ENCODE measurements at places on chromosomes 13 and 19. TPM values are rescaled to one million over a fixed set of nuclear protein-coding genes. Genes with fewer than 3 reads are reported as not detected.

- DNase-seq = no peak
These were observed 7.2 kb upstream of the CCDC97 start for GRCh38 chr19:41302624-41303351.

GRCh38 chr13:27338816-27339215, 68.2 kb downstream of the RASL11A start:
- DNase-seq = peak; percentile 45

DNA sequence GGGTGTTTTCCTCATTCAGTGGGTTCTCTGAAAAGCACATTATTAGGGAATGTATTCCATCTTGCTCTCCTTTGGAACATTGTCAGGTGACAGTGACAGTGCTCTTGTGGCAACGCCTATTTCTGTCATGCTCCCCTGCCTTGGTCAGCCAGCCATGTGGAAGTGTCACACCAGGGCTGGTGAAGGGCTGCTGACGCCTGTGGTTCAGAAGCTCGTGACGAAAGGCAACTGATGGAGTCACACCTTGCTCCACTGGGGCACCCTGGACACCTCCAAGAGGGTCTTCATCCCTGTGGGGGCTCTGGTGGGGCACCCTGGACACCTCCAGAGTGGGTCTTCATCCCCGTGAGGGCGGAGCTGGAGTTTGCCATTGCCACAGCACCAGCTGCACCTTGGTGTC, 68.9 kb upstream of the GPR183 start:
- no peak for DNase-seq

The OVOL3 gene
- polyA plus RNA-seq = not detected

- peak; percentile 38 for DNase-seq
These were observed 39.9 kb upstream of the CEACAM8 start for GRCh38 chr19:42634409-42635232.

The TRPC4 gene
- not detected for polyA plus RNA-seq

GRCh38 chr13:108120302-108120701, 95.0 kb downstream of the LIG4 start:
- no peak for DNase-seq

The PRODH2 gene
- polyA plus RNA-seq = not detected

The ZNF578 gene
- 2.5 TPM for polyA plus RNA-seq

DNA sequence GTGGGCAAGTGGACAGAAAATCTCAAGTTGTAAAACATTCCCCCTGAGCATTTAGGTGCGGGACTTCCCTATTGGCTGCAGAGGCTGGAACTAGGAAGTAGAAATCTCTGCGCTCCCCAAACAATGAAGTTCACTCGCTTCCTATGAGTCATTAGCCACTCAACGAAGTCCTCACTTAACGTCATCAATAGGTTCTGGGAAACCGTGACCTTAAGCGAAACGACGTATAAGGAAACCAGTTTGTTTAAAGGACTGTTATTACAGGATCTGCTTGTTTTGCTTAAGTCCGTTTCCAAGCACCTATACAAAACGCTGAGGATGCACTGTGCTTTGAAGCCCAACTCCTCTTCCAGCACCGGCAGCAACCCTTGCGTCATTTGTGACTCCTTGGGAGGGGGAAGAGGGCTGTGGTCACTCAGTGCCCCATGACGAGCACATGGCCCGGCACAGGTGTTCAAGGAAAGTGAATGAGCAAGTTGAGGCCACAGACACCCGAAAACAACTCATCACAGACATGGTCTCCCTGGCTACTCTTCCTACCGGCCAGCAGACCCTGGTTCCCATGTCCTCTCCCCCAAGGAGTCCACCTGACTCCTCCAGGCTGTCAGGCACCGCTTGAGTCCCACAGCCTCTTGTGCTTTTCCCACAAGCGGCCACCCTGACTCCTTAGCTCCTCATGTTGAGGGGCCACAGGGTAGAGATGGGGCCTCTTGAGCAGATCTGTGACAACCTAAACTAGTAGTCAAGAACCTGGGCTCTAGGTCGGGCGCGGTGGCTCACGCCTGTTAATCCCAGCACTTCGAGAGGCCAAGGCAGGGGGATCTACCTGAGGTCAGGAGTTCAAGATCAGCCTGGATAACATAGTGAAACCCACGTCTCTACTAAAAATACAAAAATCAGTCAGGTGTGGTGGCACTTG, 4.8 kb downstream of the RPS16 start:
- DNase-seq = no peak

The HCN2 gene
- polyA plus RNA-seq = 5.6 TPM

The LILRB3 gene
- polyA plus RNA-seq = not detected

- DNase-seq = peak; percentile 1
These were observed 13.5 kb upstream of the BCL3 start for GRCh38 chr19:44735011-44735410.

The ZNF559 gene
- 15.2 TPM for polyA plus RNA-seq

DNA sequence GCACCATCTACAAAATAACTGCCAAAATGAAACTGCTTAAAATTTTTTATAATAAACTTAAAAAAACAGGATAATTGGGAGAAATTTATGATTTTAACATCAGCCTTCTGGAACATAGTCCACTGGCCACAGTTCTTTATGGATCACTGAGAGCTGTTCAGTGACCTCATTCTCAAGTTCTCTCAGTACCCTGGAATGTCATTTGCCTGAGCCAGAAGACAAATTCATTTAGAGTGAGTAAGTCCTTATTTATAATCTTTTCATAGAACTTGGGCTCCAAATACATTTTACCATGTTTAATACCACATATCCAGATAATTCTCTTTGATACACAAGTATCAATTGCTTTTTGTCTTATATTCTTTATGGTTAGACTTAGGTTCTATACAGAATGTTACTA, 87.6 kb downstream of the CAB39L start:
- DNase-seq = no peak

The FLT3LG gene
- polyA plus RNA-seq = 4.0 TPM

The ACP5 gene
- 1.6 TPM for polyA plus RNA-seq

DNA sequence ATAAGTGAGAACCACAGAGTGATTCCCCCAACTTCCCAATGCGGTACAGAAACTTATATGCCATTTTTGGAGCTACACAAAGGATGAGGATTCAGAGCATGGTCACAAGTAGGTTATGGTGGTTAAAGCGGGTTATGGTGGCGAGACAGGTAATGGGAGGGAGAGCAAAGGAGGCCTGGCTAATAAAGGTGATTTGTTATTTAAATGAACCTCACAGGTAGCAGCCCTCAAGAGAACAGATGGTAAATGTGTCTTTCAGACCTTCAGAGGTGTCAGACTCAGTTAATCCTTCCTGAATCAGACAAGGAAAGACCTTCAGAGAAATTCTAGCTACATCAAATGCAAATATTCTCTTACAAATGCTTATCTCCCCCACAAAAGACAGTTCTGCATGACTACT, 1971.4 kb downstream of the OLFM4 start:
- no peak for DNase-seq

DNA sequence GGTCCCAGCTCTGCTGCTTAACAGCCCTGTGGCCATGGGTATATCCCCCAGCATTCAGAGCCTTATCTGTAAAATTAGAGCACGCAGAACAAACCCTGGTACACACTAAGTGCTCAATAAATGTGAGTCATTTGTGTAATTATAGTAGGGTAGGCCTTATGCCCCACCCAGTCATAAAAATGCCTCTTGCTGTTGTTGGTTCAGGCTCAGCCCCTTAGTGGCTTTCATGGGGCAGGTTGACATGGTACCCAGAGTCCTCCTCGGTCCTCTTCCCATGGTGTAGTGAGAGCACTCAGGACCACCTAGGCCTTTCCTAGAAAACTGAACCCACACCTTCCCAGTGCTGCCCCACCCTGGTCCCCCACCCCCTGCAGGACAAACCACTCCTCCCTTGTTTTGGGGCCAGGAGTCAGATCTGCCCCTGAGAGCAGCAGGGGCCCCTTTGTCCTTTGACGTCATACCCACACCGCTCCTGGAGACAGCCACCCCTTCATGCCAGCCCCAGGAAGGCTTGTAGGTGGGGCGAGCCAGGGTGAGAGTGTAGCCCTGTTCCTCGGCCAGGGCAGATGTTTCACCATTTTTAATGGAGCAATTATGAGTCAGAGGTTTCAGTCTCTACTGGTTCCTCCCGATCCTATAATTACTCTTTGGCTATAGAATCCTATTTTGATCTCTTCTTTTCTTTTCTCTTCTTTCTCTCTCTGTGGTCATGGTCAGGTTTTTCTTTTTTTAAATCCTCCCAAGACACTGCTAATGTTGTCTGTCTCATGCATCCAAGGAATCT, 36.8 kb downstream of the ACTN4 start:
- no peak for DNase-seq

DNA sequence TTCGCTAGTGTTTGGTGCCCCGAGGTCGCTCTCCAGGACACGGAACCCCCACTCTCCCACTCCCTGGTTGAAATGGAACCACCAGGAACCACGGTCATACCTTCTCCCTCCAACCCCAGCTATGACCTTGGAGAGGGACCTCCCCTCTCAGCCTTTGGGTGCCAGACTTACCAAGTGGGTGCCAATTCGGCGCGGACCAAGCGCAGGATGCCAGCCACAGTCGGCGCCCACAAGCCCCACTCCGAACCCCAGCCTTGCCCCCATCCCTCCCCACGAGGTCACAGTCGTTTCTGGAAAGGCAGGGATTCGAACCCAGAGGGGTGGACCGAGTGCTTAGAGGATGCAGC, 910 bp downstream of the PDE4C start:
- no peak for DNase-seq

The LRRC8E gene
- 0.02 TPM for polyA plus RNA-seq

GRCh38 chr13:24063281-24063877, 97.1 kb upstream of the SPATA13 start:
- no peak for DNase-seq

GRCh38 chr13:100434010-100434763, 154.4 kb downstream of the GGACT start:
- no peak for DNase-seq

DNA sequence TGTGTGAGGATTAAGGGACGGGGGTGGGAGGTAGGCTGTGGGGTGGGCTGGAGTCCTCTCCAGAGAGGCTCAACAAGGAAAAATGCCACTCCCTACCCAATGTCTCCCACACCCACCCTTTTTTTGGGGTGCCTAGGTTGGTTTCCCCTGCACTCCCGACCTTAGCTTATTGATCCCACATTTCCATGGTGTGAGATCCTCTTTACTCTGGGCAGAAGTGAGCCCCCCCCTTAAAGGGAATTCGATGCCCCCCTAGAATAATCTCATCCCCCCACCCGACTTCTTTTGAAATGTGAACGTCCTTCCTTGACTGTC, 5.5 kb downstream of the FOSB start:
- DNase-seq = no peak

The PSG11 gene
- polyA plus RNA-seq = 0.08 TPM

GRCh38 chr19:10513223-10513622, 4.0 kb downstream of the S1PR5 start:
- no peak for DNase-seq

DNA sequence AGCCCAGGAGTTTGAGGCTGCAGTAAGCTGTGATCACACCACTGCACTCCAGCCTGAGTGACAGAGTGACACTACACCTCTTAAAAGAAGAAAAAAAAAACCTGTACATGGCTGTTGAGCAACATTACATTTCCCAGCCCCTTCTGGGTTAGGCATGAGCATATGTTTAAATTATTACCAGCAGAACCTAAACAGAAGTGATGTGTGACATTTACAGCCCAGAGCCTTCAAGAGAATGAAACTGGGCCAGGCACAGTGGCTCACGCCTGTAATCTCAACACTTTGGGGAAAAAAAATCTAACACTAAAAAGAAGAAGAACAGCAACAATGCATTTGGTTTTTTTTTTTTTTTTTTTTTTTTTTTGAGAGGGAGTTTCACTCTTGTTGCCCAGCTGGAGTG, 38.3 kb downstream of the MRPS31 start:
- no peak for DNase-seq

DNA sequence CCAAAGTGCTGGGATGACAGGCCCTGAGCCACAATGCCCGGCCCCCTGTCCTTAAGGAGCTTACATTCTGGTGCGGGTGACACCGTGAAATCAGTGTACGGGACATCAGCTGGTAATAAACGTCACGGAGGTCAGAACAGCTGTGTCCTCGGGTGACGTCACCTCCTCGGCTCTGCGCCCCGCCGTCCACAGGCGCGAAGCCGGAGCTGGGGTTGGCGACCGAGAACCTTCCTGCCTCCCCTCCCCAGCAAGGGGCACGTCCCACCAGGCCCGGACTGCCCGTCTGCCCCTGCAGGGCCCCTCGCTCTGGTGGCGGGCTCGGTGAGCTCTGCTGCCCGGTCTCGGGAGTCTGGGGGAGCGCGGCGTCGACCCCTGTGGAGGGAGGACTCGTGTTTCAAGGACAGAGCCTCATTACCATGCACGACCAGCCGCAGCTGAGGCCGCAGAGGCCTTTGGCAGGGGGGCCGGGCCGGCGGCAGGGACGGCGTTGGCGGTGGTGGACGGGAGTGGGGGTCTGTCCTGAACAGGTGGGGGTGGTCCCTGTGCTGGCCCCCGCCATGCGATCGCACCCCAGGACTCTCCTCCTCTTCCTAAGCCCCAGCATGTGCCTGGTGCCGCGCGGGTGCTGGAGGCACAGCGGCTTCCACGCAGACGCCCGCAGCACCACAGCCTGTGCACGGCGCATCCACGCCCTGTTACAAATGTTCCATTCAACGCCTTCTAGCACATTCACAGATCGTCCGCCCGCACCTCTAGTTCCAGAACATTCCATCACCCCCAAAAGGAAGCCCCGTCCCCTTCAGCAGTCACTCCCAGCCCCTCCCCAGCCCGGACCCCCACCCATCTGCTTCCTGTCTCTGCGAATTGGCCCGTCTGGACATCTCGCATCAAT, 5.4 kb downstream of the LINGO3 start:
- DNase-seq = no peak

All from SK-N-SH (cell line).